Amniotic stem cell (primary cell): ENCODE measurements at places on chromosomes 5 and 9.
A peak's percentile ranks its signal among the peaks of the same experiment; 100 is the strongest.

GRCh38 chr5:112933651-112934365 is 11.8 kb upstream of the REEP5 start:
- peak; percentile 22 for DNase-seq

- DNase-seq, result no peak
Measured at GRCh38 chr9:80964374-80964773, 725.0 kb downstream of the TLE1 start.

GRCh38 chr9:36276781-36277181 is 18.5 kb upstream of the GNE start:
- peak; percentile 83 for DNase-seq

GRCh38 chr5:32601623-32602295 is 16.4 kb downstream of the SUB1 start:
- no peak for DNase-seq
